ENCODE measurements at places on chromosomes 4 and X.
A peak's percentile ranks its signal among the peaks of the same experiment; 100 is the strongest.

DNA sequence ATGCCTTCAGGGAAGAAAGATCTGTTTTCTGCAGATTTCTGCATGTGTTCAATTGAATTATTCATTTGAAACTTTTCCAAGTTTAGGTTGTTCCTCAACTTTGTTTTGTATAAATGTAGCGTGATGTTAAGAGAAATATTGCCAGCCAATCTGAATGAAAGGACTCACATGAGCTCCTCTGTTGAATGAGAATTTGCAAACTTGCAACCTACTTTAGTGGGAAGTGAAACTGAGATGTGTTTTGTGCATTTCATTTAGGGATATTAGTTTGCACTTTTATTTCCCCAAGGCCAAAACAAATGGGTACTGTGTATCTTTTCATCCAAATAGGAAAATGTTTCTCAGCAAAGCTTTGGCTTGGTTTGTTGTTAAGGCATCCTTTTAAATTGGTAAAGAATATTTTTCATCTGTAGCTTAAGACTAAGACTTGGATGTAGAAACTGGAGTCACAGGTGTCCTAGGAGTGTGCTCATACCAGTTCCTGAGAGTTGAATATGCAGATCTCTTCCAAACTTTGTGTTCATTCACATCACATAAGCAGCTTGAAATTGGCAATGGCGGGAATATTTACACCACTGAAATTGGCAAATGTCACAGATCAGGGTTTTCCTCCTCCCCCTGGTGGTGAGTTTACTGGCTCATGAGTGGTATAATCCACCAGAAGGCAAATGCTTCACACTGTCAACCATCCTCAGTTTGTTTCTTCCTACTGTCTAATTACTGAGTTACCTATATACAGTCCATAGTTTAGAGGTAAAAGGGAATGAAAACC, 193.6 kb upstream of the BANK1 start:
- DNase-seq = no peak

DNA sequence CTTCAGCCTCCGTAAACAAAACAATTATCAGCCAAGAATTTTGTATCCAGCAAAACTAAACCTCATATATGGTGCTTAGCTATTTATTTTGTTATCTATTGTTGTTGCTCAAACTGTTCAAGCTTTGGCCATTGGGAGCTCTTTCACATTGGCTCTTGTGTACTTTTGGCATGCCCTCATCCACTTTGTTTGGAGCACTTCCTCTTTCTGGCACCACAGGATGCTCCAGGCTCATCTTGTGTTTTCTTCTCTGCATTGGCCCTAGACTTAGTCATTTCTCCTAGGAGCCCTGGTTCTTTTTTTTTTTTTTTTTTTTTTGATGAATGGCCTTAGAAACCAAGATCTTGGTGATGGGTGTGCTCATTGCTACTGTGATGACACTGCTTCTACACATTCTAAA, 74.5 kb downstream of the DIPK2B start:
- no peak for DNase-seq

DNA sequence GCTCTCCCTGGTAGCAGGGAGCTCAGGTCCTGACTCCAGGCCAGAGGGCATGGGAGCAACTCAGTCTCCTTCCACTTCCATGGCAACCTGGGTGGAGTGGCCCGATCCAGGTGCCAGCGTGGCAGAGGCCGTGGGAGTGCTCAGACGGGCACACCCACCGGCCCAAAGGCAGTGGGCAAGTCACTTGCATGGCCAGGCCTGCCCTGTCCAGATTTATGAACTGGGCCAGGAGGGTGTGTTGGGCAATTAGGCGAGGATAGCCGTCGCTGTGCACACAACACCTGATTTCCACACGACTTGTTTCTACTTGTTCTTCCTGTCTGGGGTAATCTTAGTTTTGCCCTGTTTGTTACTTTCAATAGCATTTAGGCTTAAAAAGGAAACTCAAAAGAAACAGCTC, 55.5 kb upstream of the NYX start:
- no peak for DNase-seq

DNA sequence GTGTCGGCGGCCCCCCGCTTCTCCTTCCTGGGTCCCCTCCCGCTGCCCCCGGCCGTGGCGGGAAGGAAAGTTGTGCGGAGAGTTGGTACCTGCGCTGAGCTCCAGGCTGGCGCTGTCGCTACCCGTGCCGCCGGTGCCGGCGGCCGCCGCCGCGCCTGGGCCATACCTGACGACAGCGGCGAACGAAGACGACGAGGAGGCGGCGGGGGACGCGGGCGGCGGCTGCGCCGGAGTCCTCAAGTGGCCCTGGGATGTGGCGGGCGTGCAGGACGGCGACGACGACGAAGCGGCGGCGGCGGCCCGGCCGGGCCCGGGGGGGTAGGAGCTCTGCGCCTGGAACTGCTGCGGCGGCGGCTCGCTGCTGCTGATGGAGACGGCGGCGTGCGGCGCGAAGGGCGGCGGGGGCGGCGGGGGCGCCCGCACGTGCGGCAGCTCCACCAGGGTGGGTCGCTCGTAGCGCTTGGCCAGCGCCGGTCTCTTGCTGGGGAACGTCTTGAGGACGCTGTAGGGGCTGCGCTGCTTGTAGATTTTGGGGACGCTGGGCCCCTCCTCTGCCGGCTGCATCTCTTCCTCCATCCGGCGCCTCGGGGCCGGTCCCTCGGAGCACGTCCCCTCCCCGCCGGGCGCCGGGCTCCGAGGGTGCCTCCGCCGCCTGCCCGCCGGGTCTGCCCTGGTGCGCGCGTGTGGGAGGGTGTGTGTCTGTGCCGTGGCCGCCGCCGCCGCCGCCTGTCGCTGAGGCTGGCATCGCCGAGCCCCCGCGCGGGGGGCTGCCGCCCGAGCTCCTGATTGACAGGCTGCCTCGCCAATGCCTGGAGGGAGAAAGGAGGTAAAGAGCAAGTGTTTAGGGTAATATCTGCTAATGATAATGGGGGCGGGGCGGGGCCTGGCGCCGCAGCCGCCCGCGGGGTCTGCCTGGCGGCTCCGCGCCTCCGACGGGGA, 618 bp downstream of the BEND4 start:
- DNase-seq = peak; percentile 68

- DNase-seq = no peak
Observed at GRCh38 chr4:152540941-152541340, 5.0 kb upstream of the FBXW7 start.

GRCh38 chr4:11480683-11481082, 52.0 kb upstream of the HS3ST1 start:
- DNase-seq = peak; percentile 13

GRCh38 chr4:93771640-93772411, 56.7 kb upstream of the ATOH1 start:
- no peak for DNase-seq

DNA sequence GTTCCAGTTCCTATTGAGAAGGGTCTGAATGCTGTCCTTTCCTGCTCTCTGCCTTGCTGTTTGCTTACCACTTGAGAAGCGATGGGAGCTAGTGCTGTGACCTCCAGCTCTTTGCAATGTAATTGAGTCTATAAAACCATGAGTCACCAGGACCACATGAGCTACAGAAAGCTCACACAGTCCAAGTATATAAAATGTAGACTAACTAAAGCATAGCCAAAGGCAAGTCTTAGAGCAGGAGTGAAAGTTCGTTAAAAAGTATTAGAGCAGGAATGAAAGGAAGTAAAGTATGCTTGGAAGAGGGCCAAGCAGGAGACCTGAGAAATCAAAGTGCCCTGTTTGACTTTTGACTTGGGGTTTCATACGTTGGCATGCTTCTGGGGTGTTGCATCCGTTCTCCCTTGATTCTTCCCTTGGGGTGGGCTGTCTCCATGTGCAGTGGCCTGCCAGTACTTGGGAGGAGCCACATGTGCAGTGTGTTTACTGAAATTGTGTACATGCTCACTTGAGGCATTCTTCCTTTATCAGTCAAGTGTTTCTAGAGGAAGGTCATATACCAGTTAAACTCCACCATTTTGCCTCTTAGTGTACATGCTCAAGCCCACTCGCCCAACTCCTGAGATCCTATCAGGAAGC, 71.3 kb upstream of the KIT start:
- DNase-seq = no peak

- DNase-seq = no peak
Observed at GRCh38 chr4:40719008-40719623, 30.6 kb upstream of the NSUN7 start.

DNA sequence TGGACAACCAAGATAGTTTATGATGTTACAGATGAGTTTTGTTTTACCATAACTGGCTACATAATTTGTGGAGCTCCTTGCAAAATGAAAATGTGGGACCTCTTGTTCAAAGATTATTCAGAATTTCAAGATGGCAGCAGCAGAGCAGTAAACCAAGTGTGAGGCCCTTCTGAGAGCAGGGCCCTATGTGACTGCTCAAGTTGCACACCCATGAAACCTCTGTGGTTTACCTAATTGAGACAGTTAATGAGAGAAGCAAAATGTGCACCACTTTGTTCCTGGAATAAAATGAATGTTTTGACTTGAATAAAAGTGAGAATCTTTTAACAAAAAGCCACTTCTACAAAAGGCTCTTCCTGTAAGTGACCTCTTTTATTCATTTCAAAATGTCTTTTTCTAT, 519.2 kb downstream of the RPA4 start:
- DNase-seq = no peak

DNA sequence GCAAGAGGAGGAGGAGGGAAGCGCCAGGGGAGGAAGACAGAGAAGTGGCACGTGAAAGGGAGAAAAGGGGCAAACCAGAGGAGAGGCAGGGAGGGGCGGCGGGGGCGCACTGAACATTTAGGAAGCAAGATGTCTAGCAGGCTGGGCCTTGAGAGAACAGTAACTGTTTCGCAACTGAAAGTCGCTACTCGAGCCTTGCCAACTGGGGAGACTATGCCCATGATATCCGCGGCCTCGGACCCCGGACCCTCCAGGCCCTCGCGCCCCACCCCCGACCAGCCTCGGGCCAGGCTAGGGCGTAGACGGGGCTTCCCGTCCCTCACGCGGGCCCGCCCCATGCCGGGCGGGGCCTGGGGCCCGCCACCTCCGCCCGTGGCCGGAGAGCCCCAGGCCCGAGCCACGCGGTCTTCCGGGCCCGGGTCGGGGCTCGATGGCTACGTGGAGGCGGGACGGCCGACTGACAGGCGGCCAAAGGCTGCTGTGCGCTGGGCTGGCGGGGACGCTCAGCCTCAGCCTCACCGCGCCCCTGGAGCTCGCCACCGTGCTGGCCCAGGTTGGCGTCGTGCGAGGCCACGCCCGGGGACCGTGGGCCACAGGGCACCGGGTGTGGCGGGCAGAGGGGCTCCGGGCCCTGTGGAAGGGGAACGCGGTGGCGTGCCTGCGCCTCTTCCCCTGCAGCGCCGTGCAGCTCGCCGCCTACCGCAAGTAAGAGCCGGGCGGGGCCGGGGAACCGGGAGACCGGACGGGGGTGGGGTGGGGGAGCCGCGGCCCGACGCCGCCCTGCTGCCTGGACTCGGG, at the start of gene SLC25A43:
Gene SLC25A43 (plus strand): TSS at position 363 of the 798 bp plus-strand sequence. CDS start 68 bp downstream, at position 431.
- DNase-seq = no peak

GRCh38 chr4:153480704-153481103, 14.5 kb downstream of the TMEM131L start:
- DNase-seq = no peak

- no peak for DNase-seq
Observed at GRCh38 chr4:188612659-188613058, 473.4 kb downstream of the TRIML1 start.

GRCh38 chr4:174041555-174042105, 241.8 kb downstream of the FBXO8 start:
- no peak for DNase-seq

GRCh38 chr4:183349673-183350072, 27.4 kb upstream of the CLDN24 start:
- DNase-seq = no peak

DNA sequence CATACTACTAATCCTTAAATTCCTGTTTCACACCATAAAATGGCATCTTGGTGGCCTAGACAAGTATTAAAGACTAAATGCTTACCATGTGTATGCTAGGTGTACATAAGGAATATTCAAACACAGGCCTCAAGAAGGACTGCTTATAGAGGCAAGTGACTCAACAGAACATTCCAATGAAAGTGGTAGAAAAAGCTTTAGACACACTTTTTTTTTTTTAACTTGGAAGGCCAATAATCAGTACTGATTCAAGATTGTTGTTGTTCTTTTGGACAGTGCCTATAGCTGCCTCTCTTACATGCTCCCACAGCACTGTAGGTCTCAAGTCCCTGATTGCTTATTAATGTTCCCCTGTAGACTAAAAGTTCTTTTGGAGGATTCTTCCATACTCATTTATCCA, 77.6 kb downstream of the FBXL5 start:
- DNase-seq = no peak
